IPS DF 6.9 (cell line): ENCODE measurements at places on chromosomes 3 and 15.

- DNase-seq, result no peak
Measured at GRCh38 chr3:53489386-53489785, 5.0 kb upstream of the CACNA1D start.

GRCh38 chr3:48301800-48302166 is 31.7 kb downstream of the SPINK8 start:
- no peak for DNase-seq

DNA sequence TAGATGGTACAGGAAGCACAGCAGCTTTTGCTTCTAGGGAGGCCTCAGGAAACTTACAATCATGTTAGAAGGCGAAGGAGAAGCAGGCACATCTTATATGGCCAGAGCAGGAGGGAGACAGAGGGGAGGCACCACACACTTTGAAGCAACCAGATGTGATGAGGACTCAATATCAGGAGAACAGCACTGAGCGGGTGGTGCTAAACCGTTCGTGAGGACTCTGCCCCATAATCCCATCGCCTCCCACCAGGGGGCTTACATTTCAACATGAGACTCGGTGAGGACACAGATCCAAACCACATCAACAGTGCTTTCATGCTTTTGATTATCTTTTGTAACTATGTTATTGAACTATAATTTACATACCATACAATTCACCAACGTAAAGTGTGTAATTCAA is 7.6 kb upstream of the TMEM44 start:
- no peak for DNase-seq

DNA sequence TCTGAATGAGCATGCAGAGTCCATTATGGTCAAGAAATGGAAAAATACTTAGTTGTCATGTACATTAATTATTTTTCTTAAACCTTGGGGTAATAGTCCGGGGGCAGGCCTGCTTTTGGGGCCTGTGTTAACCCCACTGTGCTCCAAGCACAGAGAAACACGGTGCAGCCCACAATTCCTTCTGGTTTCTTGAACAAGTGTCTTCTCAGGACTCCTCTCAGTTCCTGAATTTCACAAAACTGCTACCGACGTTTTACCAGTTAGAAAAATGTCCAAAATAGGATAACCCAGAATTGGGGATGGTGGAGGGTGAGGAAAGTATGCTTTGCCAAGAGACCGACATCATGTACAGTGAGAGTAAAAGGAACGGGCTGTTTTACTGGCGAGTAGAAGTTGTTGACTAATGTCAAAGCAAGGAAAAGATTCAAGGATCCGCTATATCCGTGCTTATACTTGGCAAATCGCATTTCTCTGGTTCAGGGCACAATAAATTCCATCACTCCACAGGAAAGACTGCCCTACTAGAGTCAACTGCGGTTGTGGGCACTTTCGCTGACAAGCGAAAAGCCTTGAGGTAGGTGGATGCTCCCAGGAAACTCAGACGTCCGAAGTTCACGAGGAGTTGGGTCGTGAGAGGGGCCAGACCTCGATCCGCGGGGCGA is 495 bp upstream of the NXPE3 start:
- no peak for DNase-seq

GRCh38 chr15:74302821-74303359 is 64.6 kb downstream of the CYP11A1 start:
- no peak for DNase-seq

GRCh38 chr15:48823237-48823636 is 12.4 kb upstream of the CEP152 start:
- no peak for DNase-seq

- no peak for DNase-seq
Measured at GRCh38 chr3:15011174-15011573, 53.9 kb downstream of the MRPS25 start.

- DNase-seq, result no peak
Measured at GRCh38 chr3:105806359-105806758, 62.5 kb downstream of the CBLB start.

DNA sequence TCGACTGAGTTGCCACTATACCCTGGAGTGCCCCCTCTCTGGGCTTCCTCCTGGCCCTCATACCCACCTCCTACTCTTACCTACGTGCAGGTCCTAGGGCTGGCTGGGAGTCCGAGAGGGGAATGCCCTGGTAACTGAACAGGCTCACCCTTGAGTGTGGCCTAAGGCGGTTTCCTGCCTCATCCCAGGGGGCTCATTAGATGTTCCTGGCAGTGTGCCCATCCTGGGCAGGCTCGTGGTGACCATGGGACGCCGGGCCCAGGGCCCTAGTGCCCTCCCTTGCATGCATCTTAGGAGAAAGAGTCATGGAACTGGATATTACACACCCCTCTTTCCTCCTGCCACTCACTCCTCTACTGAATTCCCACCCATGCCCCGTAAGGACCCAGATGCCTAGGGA is 2.8 kb downstream of the SEMA4B start:
- DNase-seq, result no peak

GRCh38 chr15:41940441-41940857 is 31.9 kb downstream of the EHD4 start:
- DNase-seq, result no peak

GRCh38 chr3:114557791-114558190 is 264.0 kb downstream of the TIGIT start:
- no peak for DNase-seq

DNA sequence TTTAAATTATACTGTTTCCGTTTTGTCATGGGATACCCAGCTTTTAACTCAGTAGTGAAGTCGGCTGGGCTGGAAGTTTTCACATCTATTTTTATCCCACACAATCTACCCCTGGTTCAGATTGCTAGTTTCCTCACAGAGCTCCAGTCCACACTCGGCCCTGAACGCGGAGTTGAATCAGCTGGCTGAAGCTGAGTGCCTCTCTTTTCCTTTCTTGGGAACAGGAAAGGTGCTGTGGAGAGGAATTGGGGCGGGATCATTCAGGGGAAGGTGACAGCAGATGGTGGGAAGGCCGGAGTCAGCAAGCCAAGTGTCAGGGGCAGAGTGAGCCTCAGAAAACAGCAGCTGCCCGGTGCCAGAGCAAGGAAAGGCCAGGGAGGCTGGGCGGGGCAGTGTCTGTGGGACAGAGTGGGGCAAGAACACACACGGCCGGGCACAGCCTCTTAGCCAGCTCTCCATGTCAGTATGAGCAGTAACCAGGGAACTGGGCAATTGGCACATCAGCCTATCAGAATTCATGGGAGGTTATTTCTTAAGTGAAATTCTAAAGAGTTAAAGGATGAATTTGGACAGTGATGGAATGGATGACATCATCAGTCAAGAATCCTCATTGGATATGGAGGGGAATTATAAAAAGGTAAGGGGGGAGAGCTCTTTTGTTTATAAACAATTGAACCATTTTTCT is 135.7 kb upstream of the IL12A start:
- no peak for DNase-seq

DNA sequence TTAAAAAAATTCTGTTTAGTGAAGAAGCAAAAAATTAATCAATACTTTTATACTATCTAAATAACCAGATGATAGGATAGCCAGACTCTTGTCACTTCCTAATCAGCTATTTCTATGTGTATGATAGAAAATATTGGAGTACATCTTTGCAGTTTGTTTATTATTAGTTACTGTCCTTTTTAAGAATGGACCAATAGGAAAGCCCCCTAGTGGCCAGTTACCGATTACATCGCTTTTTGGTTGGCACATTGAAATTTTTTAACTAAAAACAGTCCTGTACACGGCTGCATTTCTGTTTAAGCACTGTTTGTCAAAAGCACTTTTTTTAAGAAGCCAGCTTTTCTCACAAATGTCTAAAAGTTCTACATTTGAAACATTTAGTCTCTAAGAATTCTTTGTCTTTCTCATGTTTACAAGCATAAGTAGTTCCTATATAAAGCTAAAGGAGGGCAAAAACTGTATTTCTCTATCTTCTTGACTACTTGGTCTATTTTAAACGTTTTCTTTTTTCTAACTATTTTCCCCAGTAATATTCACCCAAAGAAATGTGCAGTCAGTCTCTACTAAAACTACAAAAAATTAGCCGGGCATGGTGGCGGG is 253.2 kb upstream of the LRTM1 start:
- no peak for DNase-seq

DNA sequence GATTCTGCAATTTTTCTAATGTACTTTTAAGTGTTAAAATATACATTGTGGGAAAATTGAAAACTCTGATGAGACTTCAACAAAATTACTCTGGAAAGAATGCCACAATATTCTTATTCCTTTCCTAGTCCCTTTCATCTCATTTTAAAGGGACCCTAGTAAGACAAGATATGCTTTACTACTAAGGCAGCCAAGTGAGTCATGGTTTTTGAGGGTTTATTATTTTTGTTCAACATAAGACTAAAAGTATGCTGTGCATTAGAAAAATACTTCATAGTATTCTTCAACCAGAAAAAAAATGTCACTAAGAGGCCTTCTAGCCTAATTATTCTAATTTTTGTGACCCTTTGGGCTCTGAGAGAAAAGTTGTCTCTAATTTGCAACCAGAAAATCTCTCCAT is 7.4 kb downstream of the IL12A start:
- DNase-seq, result no peak

- DNase-seq, result no peak
Measured at GRCh38 chr3:61668317-61668864, 107.0 kb downstream of the PTPRG start.

DNA sequence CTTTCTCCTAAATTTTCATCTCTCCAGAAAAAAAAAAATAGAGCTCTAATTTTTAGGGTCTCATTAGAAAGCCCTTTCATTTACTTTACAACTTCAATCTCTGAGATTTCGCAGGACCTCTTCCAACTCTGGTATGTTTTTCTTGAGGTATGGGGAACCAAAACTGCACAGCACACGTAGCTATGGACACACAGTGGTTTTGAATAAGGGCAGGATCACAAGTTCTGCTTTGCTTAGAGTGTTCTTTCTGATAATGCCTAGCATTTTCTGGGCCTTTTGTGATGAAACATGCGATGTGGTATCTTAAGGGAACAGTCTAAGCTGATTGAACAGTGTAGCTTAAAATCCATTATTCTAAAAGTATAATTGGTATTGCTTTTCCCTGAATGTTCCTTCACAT is 25.3 kb downstream of the ZNF592 start:
- no peak for DNase-seq

DNA sequence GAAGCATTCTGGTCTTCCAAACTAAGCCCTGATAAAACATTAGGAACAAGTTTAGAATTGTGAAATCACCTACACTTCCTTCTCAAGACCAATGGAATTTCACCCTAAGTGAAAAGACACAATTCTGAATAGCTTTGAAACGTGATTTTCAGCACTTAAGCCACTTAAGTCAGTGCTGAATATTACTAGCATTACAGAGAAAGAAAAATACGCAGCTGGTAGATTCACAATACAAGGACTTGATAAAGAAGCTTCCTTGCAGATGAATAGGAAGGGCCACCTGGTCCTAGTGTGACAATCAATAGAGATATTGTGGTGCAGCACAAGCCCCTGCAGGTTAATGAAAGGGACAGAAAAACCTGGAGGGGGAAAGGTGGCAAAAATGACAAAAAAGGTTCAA is 353.1 kb upstream of the ALCAM start:
- DNase-seq, result peak; percentile 22

DNA sequence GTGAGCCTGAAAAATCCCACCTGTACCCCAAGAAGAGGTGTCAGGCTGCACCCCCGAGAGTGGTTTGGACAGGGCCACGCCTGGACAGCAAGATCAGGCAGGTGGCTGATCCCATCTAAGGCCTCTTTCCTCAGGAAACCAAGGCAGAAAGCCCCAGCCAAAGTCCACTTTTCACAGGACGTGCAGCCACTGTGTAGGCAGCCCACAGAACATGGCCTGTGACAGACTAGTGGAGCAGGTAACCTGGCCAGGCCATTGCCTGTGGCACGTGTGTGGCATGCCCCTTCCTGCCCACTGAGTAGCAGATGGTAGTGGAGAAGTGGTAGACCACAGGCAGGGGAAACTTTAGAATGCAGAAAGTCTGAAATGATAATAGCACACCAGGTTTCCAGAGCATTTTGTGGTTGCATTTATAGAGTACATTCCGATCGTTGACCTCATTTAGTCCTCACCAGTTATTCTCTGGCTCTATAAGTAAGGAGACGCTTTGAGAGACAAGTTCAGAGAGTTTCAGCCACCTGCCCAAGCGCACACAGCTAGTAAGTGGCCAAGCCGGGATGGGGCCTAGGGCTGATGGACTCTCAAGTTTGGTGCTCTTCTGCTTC is 68.7 kb downstream of the AAGAB start:
- DNase-seq, result no peak

- no peak for DNase-seq
Measured at GRCh38 chr15:44532689-44533088, 4.3 kb upstream of the EIF3J start.

- no peak for DNase-seq
Measured at GRCh38 chr3:167304077-167304476, 76.0 kb downstream of the ZBBX start.

GRCh38 chr3:50299929-50300680 is 900 bp upstream of the HYAL3 start:
- DNase-seq, result no peak

GRCh38 chr3:82423268-82424030 is 662.0 kb upstream of the GBE1 start:
- peak; percentile 33 for DNase-seq

DNA sequence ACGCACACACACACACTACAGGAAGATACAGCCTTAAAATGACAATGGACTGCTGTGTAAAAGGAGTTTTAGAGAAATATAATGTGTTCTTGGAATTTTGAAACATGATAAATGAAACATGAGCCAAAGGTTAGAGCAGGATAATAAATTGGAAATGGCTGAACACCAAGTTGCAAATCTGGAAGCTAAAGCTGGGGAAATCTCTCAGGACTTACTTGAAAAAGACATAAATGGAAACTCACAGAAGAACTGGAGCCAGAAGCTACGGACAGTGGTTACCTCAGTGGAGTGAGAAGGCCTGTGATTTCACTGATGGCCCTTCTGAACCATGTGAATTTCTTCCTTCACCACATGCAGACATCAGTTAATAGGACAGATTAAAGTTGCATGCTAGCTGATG is 37.3 kb upstream of the ATP10A start:
- no peak for DNase-seq

DNA sequence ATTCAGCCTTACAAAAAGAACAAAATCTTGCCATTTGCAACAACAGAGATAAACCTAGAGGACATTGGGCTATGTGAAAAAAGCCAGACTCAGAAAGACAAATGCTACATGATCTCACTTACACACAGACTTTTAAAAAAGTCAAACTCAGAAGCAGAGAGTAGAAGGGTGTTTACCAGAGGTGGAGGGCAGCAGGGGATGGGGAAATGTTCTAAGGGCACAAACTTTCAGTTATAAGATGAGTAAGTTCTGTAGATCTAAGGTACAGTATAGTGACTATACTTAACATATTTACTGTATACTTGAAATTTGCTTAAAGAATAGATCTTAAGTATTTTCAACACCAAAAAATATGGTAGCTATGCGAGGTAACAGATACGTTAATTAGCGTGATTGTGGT is 3.0 kb downstream of the MYEF2 start:
- DNase-seq, result no peak

- DNase-seq, result no peak
Measured at GRCh38 chr3:25888892-25889524, 99.1 kb downstream of the OXSM start.

- no peak for DNase-seq
Measured at GRCh38 chr15:70853973-70854665, at the start of gene LARP6. Gene LARP6 (minus strand): TSS chr15:70854157. CDS start chr15:70854088, 69 bp downstream.
